ENCODE measurements at places on chromosomes 16 and 17.

DNA sequence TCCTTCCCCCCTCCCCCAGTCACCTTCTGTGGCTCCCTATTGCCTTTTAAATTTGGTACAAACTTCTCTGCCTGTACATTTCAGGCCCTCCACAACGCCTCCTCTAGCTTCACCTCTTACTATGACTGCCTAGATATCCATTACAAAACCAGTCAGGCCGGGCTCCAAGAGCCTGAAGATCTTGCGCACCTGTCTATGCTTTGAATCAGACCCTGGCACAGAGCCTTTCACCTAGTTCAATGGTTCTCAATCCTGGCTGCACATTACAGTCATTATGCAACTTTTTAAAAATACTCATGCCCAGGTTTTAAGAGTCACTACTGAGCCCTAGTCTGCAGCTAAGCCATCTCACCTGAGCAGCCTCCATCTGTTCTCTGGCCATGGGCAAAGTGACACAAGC, 1.6 kb upstream of the GAS7 start:
- DNase-seq: no peak

GRCh38 chr16:78249056-78249455, 149.6 kb downstream of the WWOX start:
- no peak for DNase-seq

GRCh38 chr16:53711390-53711789, 7.4 kb downstream of the FTO start:
- DNase-seq: no peak

DNA sequence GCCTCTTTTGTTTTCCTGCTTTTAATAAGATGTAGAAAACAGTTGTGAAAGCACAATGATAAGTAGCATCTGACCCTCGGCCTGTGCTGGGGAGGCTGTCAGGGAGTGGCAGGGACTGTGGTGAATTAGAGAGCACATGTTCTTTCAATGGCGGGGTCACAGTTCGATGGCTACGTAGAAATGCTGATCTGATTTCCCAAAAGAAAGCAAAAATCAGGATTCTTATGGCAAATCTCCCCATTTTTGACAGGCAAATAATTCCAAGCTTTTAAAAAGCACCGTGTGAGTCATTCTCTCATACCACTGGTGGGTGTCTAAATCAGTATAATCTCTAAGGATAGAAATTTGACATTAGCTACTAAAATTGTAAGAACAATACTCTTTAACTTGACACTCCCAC, 4.2 kb upstream of the MAPK7 start:
- DNase-seq: no peak

- DNase-seq: no peak
Measured at GRCh38 chr16:25064937-25065336, 46.6 kb upstream of the LCMT1 start.

GRCh38 chr16:66300501-66300900, 66.0 kb upstream of the CDH5 start:
- DNase-seq: no peak

- no peak for DNase-seq
Measured at GRCh38 chr17:17590141-17590751, 1.3 kb downstream of the PEMT start.

DNA sequence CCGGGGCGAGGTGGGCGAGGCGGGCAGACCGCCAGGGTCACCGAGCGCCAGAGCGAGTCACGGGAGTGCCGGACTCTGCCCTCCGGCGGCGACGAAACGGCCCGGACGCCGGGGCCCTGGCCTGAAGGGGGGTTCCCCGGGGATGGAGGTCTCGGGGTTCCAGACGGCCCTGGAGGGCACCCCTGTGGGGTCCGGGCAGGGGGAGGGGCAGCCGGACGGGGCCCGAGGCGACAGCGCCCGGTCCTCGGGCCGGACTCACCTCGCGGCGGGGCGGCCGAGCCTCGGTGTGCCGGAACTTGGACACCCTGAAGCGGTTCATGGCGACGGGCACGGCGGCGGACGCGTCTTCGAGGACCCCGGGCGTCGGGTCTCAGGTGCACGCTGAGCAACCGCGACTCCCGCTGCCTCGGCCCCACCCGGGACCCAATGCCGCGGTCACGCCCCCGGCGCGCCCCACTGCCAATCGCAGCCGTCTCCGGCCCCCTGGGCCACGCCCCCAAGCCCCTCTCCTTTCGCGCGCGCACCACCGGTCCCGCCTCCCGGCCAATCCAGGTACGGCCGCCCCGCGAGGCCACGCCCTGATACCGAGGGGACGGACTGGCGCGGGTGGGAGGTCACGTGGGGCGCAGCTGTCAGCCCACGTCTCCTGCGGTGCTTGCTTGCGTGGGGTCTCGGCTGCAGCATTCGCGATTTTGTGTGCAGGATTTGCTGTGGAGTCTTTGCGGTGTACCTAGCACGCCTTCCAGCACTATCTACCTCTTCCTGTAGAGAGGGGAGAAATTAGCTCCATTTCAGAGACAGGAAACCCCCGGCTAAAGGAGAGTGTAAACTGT, at the start of gene CORO7:
Gene CORO7 (minus strand): TSS at position 397 of the 833 bp plus-strand sequence. CDS start 78 bp downstream, at position 319.
- peak; percentile 98 for DNase-seq

- no peak for DNase-seq
Measured at GRCh38 chr17:57259306-57259705, 3.0 kb downstream of the MSI2 start.

Measured in activated T-helper 1 cell treated with anti-CD3 and anti-CD28 coated beads, Interleukin-2, amount 50 U/mL, for 16 hours (primary cell).